A673 (cell line): ENCODE measurements at places on chromosomes 16 and 17. TPM values are rescaled to one million over a fixed set of nuclear protein-coding genes. Genes with fewer than 3 reads are reported as not detected.

- H3K27ac ChIP-seq, result no peak overlapping the region
- no peak overlapping the region for H3K4me3 ChIP-seq
- DNase-seq, result no peak
- no peaks in the 10 kb centered on the region for H3K27me3 ChIP-seq
- no peaks in the 10 kb centered on the region for H3K36me3 ChIP-seq
Measured at GRCh38 chr16:20326321-20326720, 992 bp downstream of the GP2 start.

- no peaks in the 10 kb centered on the region for H3K27me3 ChIP-seq
- no peaks in the 10 kb centered on the region for H3K36me3 ChIP-seq
- H3K4me1 ChIP-seq, result no peaks in the 10 kb centered on the region
- no peak overlapping the region for H3K27ac ChIP-seq
- peak overlapping the region; percentile 53 for H3K4me3 ChIP-seq
- no peak for DNase-seq
Measured at GRCh38 chr17:49850772-49851386, 3.0 kb upstream of the TAC4 start.

GRCh38 chr16:81238296-81239011 lies at the start of gene BCO1:
Gene BCO1 (plus strand): TSS chr16:81238689. CDS start chr16:81238909, 220 bp downstream.
- H3K27me3 ChIP-seq, result no peaks in the 10 kb centered on the region
- DNase-seq, result peak; percentile 75

GRCh38 chr17:72529386-72529785 lies 408.6 kb downstream of the SOX9 start:
- H3K27ac ChIP-seq, result no peak overlapping the region
- no peaks in the 10 kb centered on the region for H3K27me3 ChIP-seq
- H3K4me3 ChIP-seq, result no peak overlapping the region
- no peaks in the 10 kb centered on the region for H3K4me1 ChIP-seq
- no peaks in the 10 kb centered on the region for H3K36me3 ChIP-seq

- no peaks in the 10 kb centered on the region for H3K36me3 ChIP-seq
- H3K4me3 ChIP-seq, result no peak overlapping the region
- peak; percentile 67 for DNase-seq
Measured at GRCh38 chr17:8832711-8833352, 33.7 kb upstream of the MFSD6L start.

GRCh38 chr16:89826531-89827382 lies 1.5 kb upstream of the SPIRE2 start:
- H3K4me3 ChIP-seq, result no peak overlapping the region
- no peak overlapping the region for H3K27ac ChIP-seq
- peaks cover 5% of the 10 kb centered on the region for H3K4me1 ChIP-seq

- no peaks in the 10 kb centered on the region for H3K36me3 ChIP-seq
- no peaks in the 10 kb centered on the region for H3K4me1 ChIP-seq
- H3K27ac ChIP-seq, result no peak overlapping the region
- H3K27me3 ChIP-seq, result peaks cover 9% of the 10 kb centered on the region
- no peak overlapping the region for H3K4me3 ChIP-seq
- no peak for DNase-seq
Measured at GRCh38 chr17:29344201-29344856, 45.8 kb upstream of the TAOK1 start.

DNA sequence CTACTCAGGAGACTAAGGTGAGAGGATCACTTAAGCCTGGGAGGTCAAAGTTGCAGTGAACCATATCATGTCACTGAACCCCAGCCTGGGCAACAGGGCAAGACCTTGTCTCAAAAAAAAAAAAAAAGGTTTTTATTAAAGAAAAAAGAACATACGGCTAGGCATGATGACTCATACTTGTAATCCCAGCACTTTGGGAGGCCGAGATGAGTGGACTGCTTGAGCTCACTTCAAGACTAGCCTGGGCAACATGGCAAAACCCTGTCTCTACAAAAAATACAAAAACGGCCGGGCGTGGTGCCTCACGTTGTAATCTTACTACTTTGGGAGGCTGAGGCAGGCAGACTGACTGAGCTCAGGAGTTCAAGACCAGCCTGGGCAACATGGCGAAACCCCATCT lies 38.4 kb downstream of the RANBP10 start:
- H3K4me1 ChIP-seq, result no peaks in the 10 kb centered on the region
- no peaks in the 10 kb centered on the region for H3K36me3 ChIP-seq
- no peaks in the 10 kb centered on the region for H3K27me3 ChIP-seq
- no peak for DNase-seq
- H3K27ac ChIP-seq, result no peak overlapping the region

- H3K27ac ChIP-seq, result no peak overlapping the region
- no peaks in the 10 kb centered on the region for H3K36me3 ChIP-seq
- no peaks in the 10 kb centered on the region for H3K4me1 ChIP-seq
- no peaks in the 10 kb centered on the region for H3K27me3 ChIP-seq
- DNase-seq, result no peak
Measured at GRCh38 chr16:78399384-78399783, 299.9 kb downstream of the WWOX start.

- no peak overlapping the region for H3K4me3 ChIP-seq
- H3K36me3 ChIP-seq, result no peaks in the 10 kb centered on the region
- H3K27ac ChIP-seq, result no peak overlapping the region
- H3K27me3 ChIP-seq, result peaks cover 61% of the 10 kb centered on the region
- no peaks in the 10 kb centered on the region for H3K4me1 ChIP-seq
Measured at GRCh38 chr16:85832570-85833218, 33.2 kb downstream of the COX4I1 start.

DNA sequence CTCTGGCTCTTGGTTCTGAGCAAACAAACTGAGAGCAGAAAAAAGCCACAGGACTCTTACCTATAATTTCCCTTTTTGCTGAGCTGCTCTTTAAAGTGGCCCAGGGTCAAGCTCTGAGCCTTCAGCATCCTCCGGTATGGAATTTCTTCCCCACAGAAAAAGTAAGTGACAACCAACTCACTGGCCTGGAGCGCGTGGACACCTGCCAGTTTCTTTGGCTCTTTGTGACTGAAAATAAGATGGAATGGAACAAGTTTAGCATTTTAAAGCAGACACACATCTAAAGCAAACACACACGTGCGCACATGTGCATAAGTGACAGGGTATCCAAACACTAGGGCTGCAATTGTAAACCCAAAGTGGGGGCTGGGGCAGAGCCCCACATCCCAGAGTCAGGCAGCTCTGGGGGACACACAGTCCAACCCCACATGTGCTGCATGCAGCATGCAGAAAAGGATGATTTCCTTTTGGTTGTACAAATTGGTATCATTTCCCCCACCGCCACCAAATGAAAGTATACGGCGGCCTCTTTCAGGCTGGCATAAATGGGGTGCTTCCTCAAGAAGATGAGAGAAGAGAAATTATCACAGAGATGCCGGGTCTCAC lies 27.5 kb downstream of the AXIN2 start:
- H3K4me1 ChIP-seq, result peaks cover 13% of the 10 kb centered on the region
- H3K27ac ChIP-seq, result no peak overlapping the region
- no peaks in the 10 kb centered on the region for H3K27me3 ChIP-seq
- no peak overlapping the region for H3K4me3 ChIP-seq
- peaks cover 6% of the 10 kb centered on the region for H3K36me3 ChIP-seq

GRCh38 chr17:4840893-4841242 lies 7.7 kb downstream of the MINK1 start:
- no peaks in the 10 kb centered on the region for H3K36me3 ChIP-seq
- no peak overlapping the region for H3K27ac ChIP-seq
- H3K27me3 ChIP-seq, result no peaks in the 10 kb centered on the region
- peaks cover 11% of the 10 kb centered on the region for H3K4me1 ChIP-seq
- no peak for DNase-seq

Gene LGALS9
- 2.4 and 3.7 TPM in 2 replicates for total RNA-seq

Gene CHST4
- not detected in 2 replicates for total RNA-seq

Gene ABCA3
- total RNA-seq, result 9.0 and 13.7 TPM in 2 replicates

Gene SULT1A4
- 2.1 and 2.5 TPM in 2 replicates for total RNA-seq

Gene C17orf50
- not detected in 2 replicates for total RNA-seq
